ENCODE measurements at places on chromosomes 11 and 22.

DNA sequence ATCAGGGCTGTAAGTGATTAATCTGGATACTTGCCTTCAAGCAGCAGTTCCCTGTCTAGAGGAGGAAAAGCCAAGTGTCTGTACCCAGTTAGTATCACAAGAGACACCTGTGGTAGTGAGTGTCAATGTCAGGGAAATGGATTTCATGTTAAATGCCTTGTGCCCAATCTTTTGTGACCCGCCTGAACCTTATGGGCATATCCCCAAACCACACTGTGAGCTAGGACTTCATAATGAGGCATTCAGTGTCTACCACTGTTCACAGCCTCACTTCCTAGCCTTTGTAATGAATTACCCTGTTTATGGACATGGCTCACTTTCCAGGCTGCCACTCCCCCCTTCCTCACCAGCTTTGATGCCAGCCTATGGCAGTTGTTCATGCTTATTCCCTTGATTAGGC lies 125.1 kb downstream of the TRIM44 start:
- no peak for DNase-seq

DNA sequence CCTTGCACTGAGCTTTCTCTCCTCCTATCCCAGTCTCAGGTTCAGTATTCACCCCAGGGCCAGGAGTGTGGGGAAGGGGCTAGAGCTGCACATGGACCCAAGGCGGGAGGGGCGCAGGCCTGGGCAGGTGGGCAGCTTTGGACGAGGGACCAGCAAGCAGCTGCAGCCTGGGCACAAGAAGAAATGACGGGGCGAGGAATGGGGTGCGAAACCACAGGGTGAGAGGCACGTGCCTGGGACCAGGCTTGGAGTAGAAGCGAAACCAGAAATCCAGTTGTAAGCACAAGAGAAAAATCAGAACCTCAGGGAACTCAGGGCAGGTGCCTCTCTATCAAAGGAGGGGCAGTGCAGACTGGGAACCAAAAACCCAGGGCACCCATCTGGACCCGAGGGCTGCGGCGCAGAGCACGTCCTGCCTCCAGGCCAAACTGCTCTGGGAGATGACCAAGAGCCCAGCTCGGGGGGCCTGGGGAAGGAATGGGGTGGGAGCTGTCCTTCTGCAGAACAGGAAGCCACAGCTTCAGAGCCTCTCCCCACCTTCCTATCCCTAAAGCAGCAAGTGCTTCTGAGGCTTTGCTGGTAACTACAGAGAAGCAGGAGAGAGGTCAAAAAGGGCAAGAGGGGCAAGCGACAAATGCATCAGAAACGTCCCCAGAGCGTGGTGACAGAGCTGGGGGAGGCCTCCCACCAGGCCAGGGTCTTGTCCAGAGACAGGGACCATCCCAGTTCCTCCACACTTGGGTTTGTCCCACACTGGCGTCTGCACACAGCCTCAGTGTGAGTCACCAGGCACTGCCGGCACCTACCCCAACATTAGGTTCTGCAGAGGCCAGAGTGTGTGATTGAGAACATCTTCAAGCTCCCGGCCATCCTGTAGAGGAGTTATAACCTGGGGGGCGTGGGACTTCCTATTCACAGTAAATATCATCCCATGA lies 18.3 kb upstream of the TMPRSS4 start:
- no peak for DNase-seq

DNA sequence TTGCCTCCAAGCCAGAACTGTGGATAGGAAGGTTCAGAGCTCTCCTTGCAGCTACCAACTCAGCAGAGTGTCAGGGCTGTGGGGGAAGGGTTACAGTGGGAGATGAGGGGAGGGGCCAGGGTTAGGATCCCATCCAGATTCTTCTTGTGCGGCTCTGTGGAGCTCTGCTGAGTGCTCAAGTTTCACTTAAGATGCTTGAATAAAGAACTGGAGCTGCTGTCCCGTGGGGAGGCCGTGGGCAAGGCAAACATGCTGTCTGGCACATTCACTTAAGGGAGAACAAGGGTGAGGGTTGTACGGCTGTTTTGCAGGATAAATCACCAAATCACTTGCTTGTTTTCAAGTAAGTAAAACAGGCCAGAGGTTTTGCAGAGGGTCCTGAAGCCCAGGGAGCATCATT lies 197.1 kb downstream of the FAM76B start:
- DNase-seq, result no peak

- no peak for DNase-seq
These were observed 3.2 kb downstream of the GPR152 start for GRCh38 chr11:67449116-67449844.

DNA sequence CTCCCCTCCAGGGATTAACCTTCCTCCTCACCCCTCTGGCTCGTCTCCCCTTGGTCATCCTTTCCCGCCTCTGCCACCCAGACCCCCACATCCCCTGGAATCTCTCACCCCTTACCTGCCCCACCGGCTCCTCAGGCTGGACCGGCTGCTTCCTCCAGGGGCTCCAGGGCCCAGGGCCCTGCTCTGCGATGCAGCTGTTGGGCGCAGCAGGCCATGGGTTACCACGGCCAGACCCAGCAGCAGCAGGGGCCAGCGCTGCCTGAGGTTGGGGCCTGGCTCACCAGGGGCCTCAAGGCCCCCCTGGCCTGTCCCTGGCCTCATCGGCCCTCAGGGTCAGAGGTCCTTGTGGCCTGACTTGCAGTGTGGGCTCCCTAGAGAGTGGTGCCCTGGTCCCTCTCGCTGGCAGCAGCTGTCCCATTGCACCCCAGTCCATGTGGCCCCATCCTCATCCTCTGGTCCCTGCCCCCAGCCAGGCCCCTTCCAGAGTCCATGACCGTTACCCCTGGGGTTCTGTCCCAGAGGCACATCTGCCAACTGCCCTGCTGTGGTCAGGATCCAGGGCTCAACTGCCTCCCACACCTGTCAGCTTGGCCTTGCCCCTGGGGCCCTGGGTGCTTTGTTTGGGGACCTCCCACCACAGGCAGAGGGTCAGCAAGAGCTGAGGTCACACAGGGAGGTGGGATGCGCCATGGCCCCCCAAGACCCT lies at the start of gene IGLL1:
Gene IGLL1 (minus strand): TSS at position 421 of the 706 bp plus-strand sequence. CDS start 100 bp downstream, at position 321.
- DNase-seq, result no peak

DNA sequence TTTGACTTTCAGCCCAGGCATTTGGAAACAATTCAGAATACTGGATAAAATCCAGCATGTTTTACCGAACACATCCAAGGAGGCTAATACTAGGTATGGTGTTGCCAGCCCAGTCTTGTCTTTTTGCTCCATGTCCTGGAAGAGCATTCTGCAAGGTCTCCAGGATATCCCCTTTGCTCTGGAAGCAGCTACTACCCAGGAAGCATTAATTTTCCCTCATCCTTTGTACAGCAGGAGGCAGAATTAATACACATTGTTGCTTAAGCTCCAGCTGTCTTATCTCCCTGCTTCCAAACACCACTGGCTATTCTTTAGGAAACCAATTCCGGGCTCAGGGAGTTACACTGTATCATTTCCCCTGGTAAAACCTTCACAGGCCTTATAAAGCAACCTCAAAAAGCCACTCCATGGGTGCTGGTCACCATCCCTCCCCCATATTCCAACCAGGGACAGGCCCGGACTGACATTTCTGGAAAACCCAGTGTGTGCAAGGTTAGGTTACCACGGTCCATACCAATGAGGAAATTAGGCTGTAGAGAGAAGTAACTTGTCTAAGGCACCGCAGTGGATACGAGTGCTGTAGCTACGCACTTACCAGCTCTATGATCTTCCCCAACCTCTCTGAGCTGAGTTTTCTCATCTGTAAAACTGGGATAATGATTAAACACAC lies 1.5 kb upstream of the UBASH3B start:
- no peak for DNase-seq

- DNase-seq, result no peak
These were observed 62.7 kb downstream of the STK33 start for GRCh38 chr11:8531312-8531711.

GRCh38 chr11:125170510-125171031 lies 6.0 kb downstream of the PKNOX2 start:
- no peak for DNase-seq

- DNase-seq, result no peak
These were observed 11.6 kb upstream of the RTCB start for GRCh38 chr22:32423664-32424063.

- DNase-seq, result no peak
These were observed 7.2 kb upstream of the CBX6 start for GRCh38 chr22:38879108-38879729.

GRCh38 chr22:30864441-30865420 lies 103.8 kb downstream of the MORC2 start:
- DNase-seq, result no peak

DNA sequence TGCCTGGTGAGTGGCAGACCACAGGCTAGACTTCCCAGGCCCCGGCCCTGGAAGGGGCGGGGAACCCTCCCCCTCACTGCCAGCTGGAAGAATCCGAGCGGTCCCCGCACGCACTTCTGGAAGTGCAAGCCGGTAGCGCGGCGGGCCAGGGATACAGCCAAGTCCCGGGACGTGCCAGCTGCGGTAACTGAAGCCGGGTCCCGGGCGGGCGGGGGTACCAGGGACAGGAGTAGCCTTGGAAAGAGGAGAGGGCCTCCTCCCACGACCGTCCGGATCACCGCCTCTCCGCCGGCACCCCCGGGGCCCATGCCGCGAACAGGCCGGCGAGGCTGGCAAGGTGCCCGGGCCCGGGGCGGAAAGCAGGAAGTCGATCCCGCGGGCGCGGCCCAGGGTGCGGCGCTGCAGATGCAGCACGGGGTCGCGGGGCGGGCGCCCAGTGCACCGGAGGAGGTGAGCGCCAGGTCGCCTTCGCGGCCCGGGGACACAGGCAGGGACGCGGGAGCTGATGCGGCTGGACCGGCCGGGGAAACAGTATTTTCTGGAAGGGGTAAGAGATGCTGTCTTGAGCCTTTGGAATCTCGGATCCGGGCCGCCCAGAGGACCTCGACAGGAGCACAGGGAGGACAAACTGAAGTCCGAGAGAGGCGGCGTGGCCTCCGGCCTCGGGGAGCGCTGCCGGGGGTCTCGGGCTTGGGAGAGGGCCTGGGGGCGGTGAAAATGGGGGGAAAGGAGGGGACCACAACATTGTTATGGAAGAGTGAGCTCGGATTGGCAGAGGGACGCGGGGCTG lies 783 bp upstream of the SLC35C1 start:
- peak; percentile 48 for DNase-seq

- no peak for DNase-seq
These were observed 98.1 kb downstream of the RNF169 start for GRCh38 chr11:74846770-74847169.

GRCh38 chr11:96647621-96648020 lies 257.8 kb downstream of the JRKL start:
- DNase-seq, result no peak

All from CD4-positive, alpha-beta T cell treated with Interferon gamma for 1 hour (primary cell).